ENCODE measurements at places on chromosomes 12 and 14. TPM values are rescaled to one million over a fixed set of nuclear protein-coding genes. Genes with fewer than 3 reads are reported as not detected.

PELI2 gene
- total RNA-seq, result not detected

SPTB gene
- total RNA-seq, result under 0.01 TPM

E2F7 gene
- 35.4 TPM for total RNA-seq

KCNJ8 gene
- not detected for total RNA-seq

LALBA gene
- not detected for total RNA-seq

MRPS35 gene
- 36.9 TPM for total RNA-seq

TMTC2 gene
- total RNA-seq, result 23.8 TPM

RPS26 gene
- total RNA-seq, result 46.4 TPM

IL31 gene
- not detected for total RNA-seq

ALKBH1 gene
- 8.0 TPM for total RNA-seq

PLBD1 gene
- not detected for total RNA-seq

HVCN1 gene
- total RNA-seq, result 0.33 TPM

TAS2R8 gene
- not detected for total RNA-seq

DHRS4L2 gene
- 9.3 TPM for total RNA-seq

RHOF gene
- 6.2 TPM for total RNA-seq

SOAT2 gene
- total RNA-seq, result not detected

LRIG3 gene
- total RNA-seq, result 25.7 TPM

SLIRP gene
- total RNA-seq, result 51.7 TPM

TTC6 gene
- total RNA-seq, result not detected

WNT5B gene
- total RNA-seq, result 4.3 TPM

TOMM20L gene
- total RNA-seq, result not detected

NTF3 gene
- total RNA-seq, result not detected

SDR9C7 gene
- not detected for total RNA-seq

CLEC2A gene
- not detected for total RNA-seq

STAC3 gene
- total RNA-seq, result 0.50 TPM

RASSF8 gene
- total RNA-seq, result 31.3 TPM

Data from mammary epithelial cell (primary cell).